Endothelial cell of umbilical vein (primary cell): ENCODE measurements at places on chromosomes 12 and 14.

GRCh38 chr14:70696026-70696425 lies 54.3 kb downstream of the TTC9 start:
- DNase-seq: no peak
- H3K4me1 ChIP-seq: no peaks in the 10 kb centered on the region
- H3K27me3 ChIP-seq: no peaks in the 10 kb centered on the region
- no peak overlapping the region for H3K27ac ChIP-seq
- no peaks in the 10 kb centered on the region for H3K36me3 ChIP-seq

- H3K4me3 ChIP-seq: no peak overlapping the region
- peak; percentile 65 for DNase-seq
- H3K27me3 ChIP-seq: no peaks in the 10 kb centered on the region
Measured at GRCh38 chr12:104695453-104696148, 238.9 kb downstream of the CHST11 start.

DNA sequence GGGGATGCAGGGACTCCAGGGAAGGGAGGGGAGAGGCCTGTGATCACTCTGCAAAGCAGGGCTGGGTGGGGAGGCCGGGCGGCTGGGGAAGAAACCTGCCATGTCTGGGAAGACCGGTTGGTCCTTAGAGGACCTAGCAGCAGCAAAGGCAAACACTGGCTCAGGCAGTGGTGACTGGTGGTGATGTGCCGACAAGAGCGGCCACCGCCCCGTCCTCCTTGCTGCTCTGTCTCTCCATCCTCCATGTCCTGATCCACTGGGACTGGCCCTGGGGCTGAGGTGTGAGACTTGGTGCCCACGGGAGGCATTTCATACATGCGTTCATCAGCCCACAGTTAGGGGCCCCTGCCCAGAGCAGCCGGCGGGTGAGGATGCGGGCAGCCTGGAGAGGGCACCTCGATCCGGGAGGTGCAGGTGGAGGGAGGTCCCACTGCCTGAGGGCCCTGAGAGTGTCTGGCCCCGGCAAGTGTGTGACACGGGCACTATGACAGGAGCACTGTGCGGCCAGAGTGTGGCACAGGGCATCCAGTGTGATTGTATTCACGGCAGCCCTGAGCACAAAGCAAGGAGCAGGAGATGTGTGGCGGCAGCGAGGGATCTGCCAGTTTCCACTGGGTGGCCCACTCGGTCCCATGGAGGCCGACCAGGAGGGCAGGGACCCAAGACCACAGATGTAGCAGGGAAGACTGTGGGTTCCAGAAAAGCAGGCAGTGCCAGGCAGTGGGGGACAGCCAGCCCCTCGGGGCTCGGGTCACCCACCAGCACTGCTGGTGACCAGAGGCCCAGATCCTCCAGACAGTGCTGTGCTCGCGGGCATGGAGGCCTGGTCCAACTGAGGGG lies 13.9 kb downstream of the ANKRD9 start:
- H3K27me3 ChIP-seq: no peaks in the 10 kb centered on the region
- no peak overlapping the region for H3K27ac ChIP-seq
- no peak overlapping the region for H3K4me3 ChIP-seq
- H3K36me3 ChIP-seq: no peaks in the 10 kb centered on the region

GRCh38 chr14:29236401-29236800 lies 469.8 kb downstream of the FOXG1 start:
- H3K27me3 ChIP-seq: no peaks in the 10 kb centered on the region
- no peak for DNase-seq
- H3K4me1 ChIP-seq: peaks cover 57% of the 10 kb centered on the region
- no peaks in the 10 kb centered on the region for H3K36me3 ChIP-seq
- peak overlapping the region; percentile 16 for H3K4me3 ChIP-seq

GRCh38 chr14:55539975-55540374 lies 40.0 kb upstream of the KTN1 start:
- no peak overlapping the region for H3K4me3 ChIP-seq
- DNase-seq: no peak
- H3K27ac ChIP-seq: no peak overlapping the region

DNA sequence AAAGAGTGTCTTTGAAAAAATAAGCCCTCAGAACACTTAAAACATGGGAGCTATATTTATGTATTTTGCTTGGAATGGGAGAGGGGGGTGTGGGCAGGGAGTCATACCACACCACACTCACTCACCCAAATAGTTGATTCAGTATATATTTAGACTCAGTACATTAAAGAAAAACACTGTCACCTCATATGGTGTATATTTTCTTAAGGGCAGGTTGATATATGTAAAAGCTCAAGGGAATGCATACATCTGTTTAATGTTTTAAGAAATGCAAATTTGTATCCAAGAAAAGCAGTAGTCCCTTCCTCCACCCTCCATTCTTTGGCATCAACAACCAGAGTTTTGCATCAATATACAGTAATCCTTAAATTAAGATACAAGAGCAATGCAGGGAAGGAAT lies 1.4 kb downstream of the NFYB start:
- peak; percentile 35 for DNase-seq
- no peaks in the 10 kb centered on the region for H3K27me3 ChIP-seq
- H3K4me1 ChIP-seq: peaks cover 18% of the 10 kb centered on the region
- H3K4me3 ChIP-seq: peak overlapping the region; percentile 96
- peak overlapping the region; percentile 52 for H3K27ac ChIP-seq

- H3K27ac ChIP-seq: no peak overlapping the region
- DNase-seq: peak; percentile 75
- H3K36me3 ChIP-seq: no peaks in the 10 kb centered on the region
- H3K4me3 ChIP-seq: no peak overlapping the region
Measured at GRCh38 chr12:7907009-7907408, 29.0 kb downstream of the SLC2A3 start.

DNA sequence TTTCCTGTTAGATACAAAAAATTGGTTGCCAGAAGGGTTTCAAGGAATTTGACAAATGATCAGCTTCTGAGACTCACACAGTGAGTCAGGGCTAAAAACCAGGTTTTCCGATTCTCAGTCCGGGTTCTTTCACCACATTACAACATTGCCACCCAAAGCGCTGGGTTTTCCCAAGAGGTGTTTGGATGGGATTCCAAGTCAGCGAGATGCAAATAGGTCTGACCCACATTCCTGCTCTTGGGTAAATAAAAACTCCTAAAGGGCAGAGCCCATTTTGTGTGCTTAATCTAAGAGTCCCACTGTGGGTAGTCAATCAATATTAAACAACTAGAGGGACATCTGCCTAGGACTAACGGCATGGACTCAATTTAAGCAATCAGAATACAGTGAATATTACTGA lies 5.4 kb upstream of the RIC8B start:
- peaks cover 7% of the 10 kb centered on the region for H3K4me1 ChIP-seq
- no peak overlapping the region for H3K27ac ChIP-seq
- DNase-seq: no peak
- no peak overlapping the region for H3K4me3 ChIP-seq
- H3K27me3 ChIP-seq: peaks cover 8% of the 10 kb centered on the region

DNA sequence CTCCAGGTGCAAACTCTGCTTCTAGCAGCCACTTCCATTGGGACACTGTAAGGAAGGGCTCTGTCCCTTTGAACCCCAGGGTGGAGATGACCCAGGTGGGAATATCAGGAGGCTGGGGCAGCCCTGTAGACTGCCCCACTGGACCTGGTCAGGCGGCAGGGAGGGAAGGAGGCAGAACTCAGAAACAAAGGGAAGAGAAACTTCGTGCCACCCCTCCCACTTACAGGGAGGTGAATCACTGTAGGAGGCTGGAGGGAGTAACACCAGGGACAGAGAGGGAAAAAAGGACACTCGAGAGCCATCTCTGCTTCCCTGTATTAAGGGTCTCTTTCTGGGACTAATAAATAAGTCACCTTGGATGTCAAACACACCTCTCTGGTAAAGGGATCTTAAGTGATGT lies 37.4 kb downstream of the ISCA2 start:
- H3K4me3 ChIP-seq: no peak overlapping the region
- peaks cover 13% of the 10 kb centered on the region for H3K36me3 ChIP-seq
- H3K27me3 ChIP-seq: no peaks in the 10 kb centered on the region
- DNase-seq: no peak
- no peak overlapping the region for H3K27ac ChIP-seq
- no peaks in the 10 kb centered on the region for H3K4me1 ChIP-seq

DNA sequence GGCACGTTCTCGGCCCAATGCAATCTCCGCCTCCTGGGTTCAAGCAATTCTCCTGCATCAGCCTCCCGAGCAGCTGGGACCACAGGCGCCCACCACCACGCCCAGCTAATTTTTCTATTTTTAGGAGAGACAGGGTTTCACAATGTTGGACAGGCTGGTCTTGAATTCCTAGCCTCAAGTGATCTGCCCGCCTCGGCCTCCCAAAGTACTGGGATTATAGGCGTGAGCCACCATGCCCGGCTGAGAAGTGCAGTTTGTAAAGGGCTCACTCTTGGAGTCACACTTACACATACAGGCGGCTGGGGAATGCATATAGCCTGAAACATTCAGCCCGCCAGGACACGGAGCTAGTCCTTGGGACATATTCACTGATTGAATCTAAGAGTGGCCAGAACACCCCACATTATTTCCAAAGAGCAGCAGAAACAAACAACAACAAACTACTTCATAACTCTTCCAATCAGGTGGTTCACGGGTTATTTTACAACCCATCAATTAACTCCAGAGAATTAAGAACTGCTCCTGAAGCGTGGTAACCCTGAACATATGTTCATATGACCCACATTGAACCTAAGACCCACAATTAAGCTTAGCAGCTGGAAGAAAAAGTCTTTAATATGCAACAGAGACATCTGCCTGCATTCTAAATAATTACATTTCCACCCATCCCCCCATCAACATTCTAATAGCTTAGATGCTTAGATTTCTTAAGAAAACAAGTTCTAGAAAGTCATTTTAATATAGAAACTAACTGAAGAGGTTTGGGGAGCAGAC lies 49.2 kb downstream of the SSH1 start:
- peaks cover 13% of the 10 kb centered on the region for H3K4me1 ChIP-seq
- H3K27me3 ChIP-seq: no peaks in the 10 kb centered on the region
- DNase-seq: no peak
- no peak overlapping the region for H3K27ac ChIP-seq
- H3K36me3 ChIP-seq: peaks cover 25% of the 10 kb centered on the region

DNA sequence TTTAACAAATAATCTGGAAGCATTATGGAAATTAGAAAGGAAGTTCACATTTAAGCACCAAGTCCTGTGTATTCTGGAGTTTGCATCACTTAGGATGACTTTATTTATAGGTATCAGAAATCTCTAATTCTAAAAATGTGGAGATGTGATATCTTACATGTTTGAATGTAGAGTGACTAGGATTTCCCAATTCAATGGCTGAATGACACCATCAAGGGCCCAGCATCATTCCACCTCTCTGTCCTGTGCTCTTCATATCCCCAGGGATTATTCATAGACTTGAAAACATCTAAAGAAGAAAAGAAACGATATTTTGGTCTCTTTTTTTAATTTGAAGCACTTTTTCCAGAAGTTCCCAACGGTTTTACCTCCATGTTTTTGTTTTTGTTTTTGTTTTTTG lies 15.2 kb upstream of the METAP2 start:
- H3K4me1 ChIP-seq: no peaks in the 10 kb centered on the region
- no peak for DNase-seq
- no peak overlapping the region for H3K27ac ChIP-seq
- H3K27me3 ChIP-seq: peaks cover 4% of the 10 kb centered on the region
- no peak overlapping the region for H3K4me3 ChIP-seq

GRCh38 chr12:117020536-117021220 lies 78.5 kb downstream of the TESC start:
- H3K27ac ChIP-seq: no peak overlapping the region
- H3K4me3 ChIP-seq: no peak overlapping the region
- DNase-seq: no peak
- H3K36me3 ChIP-seq: peaks cover 5% of the 10 kb centered on the region
- no peaks in the 10 kb centered on the region for H3K4me1 ChIP-seq

GRCh38 chr12:75712223-75712622 lies 200.8 kb upstream of the KRR1 start:
- no peak overlapping the region for H3K4me3 ChIP-seq
- DNase-seq: no peak
- no peaks in the 10 kb centered on the region for H3K36me3 ChIP-seq
- no peak overlapping the region for H3K27ac ChIP-seq
- no peaks in the 10 kb centered on the region for H3K27me3 ChIP-seq

- H3K27ac ChIP-seq: no peak overlapping the region
- H3K4me1 ChIP-seq: peaks cover 3% of the 10 kb centered on the region
- peaks cover 15% of the 10 kb centered on the region for H3K36me3 ChIP-seq
- H3K27me3 ChIP-seq: no peaks in the 10 kb centered on the region
- no peak overlapping the region for H3K4me3 ChIP-seq
Measured at GRCh38 chr14:94051115-94051514, 25.0 kb downstream of the OTUB2 start.

DNA sequence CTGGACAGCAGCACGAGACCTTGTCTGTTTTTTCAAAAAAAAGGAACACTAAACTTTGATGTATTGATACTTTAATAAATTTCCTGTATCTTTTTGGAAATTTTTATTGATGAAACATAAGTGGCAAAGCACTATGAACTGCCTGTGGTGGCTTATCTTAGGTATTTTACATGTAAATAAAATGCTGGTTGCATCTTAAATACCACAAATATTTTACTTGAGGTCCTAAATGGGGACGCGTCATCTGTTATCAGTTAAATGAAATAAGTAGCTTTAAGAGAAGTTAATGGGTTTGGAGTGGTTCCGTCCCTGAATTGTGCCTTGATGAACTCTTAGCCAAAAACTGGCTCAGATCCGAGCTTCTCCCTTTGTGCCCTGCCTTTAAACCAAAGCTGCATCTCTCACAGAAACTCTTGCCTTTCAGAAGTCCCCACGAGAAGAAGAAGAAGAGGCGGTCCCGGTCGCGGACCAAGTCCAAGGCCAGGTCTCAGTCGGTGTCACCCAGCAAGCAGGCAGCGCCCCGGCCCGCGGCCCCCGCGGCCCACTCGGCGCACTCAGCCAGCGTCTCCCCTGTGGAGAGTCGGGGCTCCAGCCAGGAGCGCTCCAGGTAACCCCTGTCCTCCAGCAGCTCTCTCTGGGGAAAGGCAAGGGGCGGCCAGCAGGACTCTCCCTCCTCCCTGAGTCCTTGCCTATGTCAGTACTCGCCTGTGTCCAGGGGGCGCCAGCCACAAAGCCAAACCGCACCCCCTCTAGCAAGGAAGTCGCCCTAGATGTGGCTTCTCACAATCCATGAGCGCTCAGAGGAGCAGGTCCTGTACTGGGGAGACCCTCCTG lies 31.2 kb upstream of the MMP17 start:
- H3K4me3 ChIP-seq: no peak overlapping the region
- H3K36me3 ChIP-seq: peaks cover 3% of the 10 kb centered on the region
- no peaks in the 10 kb centered on the region for H3K4me1 ChIP-seq
- DNase-seq: no peak
- no peak overlapping the region for H3K27ac ChIP-seq

- H3K4me3 ChIP-seq: peak overlapping the region; percentile 69
- no peak for DNase-seq
- no peaks in the 10 kb centered on the region for H3K36me3 ChIP-seq
- H3K4me1 ChIP-seq: peaks cover 15% of the 10 kb centered on the region
Measured at GRCh38 chr12:132490422-132491137, 629 bp downstream of the FBRSL1 start.

DNA sequence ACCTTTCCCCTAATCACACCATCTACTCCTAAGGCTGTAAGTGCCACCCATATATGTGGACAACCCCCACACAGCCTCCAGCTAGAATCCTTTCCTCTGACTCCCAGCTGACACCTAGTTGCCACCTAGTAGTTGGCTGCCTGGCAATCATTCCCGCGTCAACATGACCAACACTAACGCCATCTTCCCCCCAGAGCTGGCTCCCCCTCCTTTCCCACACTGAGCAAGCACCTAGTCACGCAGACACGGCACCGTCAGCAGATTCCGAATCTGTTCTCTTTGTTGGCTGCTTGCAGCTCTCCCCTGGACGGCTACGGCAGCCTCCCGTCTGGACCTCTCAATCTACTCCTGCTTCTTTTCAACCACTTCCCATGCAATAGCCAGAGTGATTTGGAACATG lies 27.7 kb downstream of the UBR7 start:
- H3K4me1 ChIP-seq: no peaks in the 10 kb centered on the region
- no peak overlapping the region for H3K27ac ChIP-seq
- H3K27me3 ChIP-seq: no peaks in the 10 kb centered on the region
- no peaks in the 10 kb centered on the region for H3K36me3 ChIP-seq
- no peak overlapping the region for H3K4me3 ChIP-seq
